ENCODE measurements at places on chromosomes 11 and 22. TPM values are rescaled to one million over a fixed set of nuclear protein-coding genes. Genes with fewer than 3 reads are reported as not detected.

Gene RFPL1
- polyA plus RNA-seq, result 1.4 TPM

Gene PATE4
- polyA plus RNA-seq, result 0.73 TPM

Gene OR2AG2
- 0.30 TPM for polyA plus RNA-seq

Gene MS4A18
- polyA plus RNA-seq, result 0.96 TPM

Measured in testis (tissue), 5 donors.